Activated CD4-positive, alpha-beta memory T cell treated with anti-CD3 and anti-CD28 coated beads for 36 hours (primary cell): ENCODE measurements at places on chromosomes 4 and X. TPM values are rescaled to one million over a fixed set of nuclear protein-coding genes. Genes with fewer than 3 reads are reported as not detected.

DNA sequence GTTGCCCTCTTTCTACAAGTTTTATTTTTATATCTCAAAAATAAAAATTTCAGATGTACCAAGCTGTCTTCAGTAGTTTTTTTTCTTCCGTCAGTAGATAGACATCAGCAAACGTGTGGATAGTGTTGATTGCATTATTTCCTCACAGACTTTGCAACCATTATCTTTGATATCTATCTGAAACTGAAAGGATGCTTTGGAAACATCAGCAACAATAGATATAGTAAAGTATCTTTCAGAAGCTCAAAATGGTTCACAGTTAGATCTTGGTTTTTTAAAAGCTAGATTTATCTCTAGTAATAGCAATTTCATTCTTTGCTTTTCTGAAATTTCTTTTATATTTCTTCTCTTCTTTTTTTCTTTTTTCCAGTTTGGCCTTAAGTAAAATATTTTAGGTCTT lies 246.9 kb upstream of the PCDH7 start:
- DNase-seq: no peak

HSFX1 gene
- total RNA-seq: 0.43 TPM

SMIM31 gene
- not detected for total RNA-seq

IGSF1 gene
- not detected for total RNA-seq

DNA sequence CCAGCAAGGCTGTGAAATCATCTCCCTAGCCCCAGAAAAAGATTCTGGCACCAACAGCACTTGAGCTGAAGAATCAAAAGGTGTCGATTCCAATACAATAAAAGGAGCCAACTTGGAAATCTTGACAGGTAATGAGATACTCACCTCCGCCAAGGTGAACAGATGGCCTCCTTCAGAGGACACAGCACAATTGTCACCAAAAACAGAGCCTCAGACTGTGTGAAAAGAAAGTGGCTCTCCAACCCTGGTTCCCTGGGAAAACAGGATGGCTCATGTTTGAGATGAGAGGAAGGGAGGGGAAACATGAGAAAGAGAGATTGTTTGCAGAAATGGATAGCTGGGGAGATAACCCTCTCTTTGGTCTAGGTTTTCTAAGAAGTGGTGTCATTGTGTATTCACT lies 168.9 kb downstream of the HS3ST1 start:
- DNase-seq: no peak

AIFM1 gene
- total RNA-seq: 61.2 TPM

DNA sequence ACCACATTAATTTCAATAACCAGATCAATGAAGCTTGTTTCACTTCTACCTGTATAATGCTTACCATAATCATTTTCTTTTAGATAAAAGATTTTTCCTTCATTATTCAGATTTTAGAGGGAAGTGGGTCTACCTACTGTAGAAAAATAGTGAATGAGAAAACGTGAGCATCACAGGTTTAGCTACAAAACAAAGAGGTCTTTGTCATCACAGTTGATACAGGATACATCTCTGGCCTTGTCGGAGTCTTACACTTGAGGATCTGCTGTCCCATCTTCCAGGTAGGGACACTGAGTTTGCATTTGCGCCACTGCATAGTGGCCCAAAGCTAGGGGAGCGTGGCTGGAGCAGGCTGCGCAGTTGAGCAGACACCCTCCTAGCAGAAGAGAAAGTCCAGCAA lies 710 bp downstream of the CLDN24 start:
- DNase-seq: no peak

GRCh38 chrX:113275804-113276203 lies 435.2 kb upstream of the AMOT start:
- DNase-seq: no peak

GRCh38 chr4:40256329-40256728 lies 59.5 kb downstream of the RHOH start:
- DNase-seq: no peak

ASB12 gene
- total RNA-seq: not detected

DNA sequence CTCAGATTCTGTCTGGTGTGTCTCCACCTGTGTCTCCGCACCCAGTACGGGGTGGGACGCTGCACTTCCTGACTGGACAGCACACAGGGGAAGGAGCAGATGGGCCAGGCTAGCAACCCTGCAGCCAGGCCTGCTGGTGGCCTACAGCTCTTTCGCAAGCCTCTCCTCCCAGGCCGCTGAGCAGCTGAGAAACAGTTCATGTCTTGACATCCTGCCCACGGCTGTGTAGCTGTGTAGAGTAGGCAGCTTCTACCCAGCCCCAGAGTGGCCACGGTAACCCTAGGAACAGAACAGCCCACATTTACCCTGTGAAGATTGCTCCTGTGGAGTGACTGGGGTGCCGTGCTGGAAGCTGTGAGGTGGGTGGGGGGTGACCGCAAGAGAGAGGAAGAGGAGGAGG lies 38.9 kb downstream of the CCNQ start:
- DNase-seq: no peak

MSL3 gene
- total RNA-seq: 45.3 TPM

- no peak for DNase-seq
These were observed 174.1 kb upstream of the HS3ST1 start for GRCh38 chr4:11602606-11603340.

- DNase-seq: no peak
These were observed 18.2 kb upstream of the DDIT4L start for GRCh38 chr4:100208459-100208858.

GRCh38 chrX:136048446-136048845 lies 63.2 kb downstream of the SLC9A6 start:
- no peak for DNase-seq

DNA sequence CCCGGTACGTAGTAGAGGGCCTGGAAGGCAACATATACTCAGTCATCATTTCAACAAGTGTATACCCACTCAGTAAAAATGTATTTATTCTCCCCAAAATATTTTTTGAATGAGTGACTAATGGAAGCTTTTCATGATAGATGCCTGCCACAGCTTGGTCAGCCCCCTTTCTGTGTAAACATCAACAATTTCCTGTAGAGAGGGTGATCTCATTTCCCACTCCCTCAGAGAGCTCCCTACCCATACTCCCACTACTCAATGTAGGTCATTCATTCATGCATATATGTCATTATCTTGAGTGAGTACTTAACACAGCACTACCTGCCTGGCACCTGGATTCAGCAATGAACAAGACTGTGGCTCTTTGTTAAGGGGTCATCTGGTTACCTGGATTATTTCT lies 81.9 kb downstream of the STK32B start:
- DNase-seq: no peak

- no peak for DNase-seq
These were observed 41.5 kb upstream of the BRS3 start for GRCh38 chrX:136446208-136446607.

PCDH18 gene
- total RNA-seq: 0.07 TPM

GRCh38 chr4:38003102-38003501 lies 42.9 kb downstream of the PTTG2 start:
- no peak for DNase-seq

DNA sequence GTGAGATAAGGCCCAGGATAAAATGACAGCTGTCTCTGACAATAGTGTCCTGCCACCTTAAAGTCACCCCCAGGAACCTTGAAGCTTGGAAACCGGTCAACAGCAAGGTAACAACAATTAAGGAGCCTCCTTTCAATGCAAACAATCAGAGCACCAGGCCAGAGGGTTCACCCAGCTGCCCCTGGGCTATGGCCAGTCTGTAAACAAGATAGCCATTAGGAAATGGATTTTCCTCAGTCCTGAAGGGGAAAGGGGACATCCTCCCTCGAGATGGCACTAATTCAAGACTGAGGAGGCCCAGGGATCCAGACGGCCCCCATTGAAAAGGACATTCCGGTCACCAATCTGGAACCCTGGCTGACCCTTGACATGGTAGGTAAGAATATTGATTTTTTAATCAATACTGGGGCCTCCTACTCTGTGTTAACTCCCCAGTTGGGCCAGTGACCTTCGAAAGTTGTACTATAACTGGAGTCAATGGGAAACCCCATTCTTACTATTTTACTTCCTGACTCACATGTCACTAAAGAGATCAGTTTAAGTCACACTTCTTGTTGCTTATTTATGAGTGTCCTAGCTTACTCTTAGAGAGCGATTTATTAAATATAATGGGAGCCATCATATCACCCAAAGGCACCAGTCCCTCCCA lies 61.7 kb upstream of the CT45A1 start:
- no peak for DNase-seq

DNA sequence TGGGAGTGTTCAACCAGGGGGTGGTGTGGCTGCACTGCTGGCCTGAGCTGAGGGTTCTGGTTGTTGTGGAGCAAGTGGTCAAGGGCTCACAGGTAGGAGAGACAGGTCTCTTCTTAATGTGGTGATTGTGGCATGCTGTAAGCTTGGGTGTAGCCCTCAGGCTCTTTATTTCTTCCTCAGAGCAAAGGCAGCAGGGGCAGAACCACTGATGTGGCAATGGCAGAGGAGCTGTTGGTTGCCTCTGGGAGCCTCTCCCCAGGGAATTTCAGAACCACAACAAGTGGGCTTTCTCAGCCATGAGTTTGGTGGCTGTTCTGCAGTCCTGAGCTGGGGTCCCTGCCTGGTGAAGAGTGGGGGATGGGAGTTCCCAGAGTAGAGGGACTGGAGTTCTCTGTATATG lies 1017.2 kb downstream of the SH3BGRL start:
- DNase-seq: no peak

PARM1 gene
- not detected for total RNA-seq

GRCh38 chr4:172656055-172656454 lies 512.6 kb upstream of the GALNT7 start:
- DNase-seq: no peak

- DNase-seq: no peak
These were observed 127.1 kb downstream of the FBXO8 start for GRCh38 chr4:174156239-174156826.

DIAPH2 gene
- total RNA-seq: 10.6 TPM

GRCh38 chrX:51148848-51149247 lies 183.8 kb upstream of the NUDT10 start:
- no peak for DNase-seq
